Activated T-cell treated with anti-CD3 and anti-CD28 coated beads, Interleukin-2, amount 50 U/mL, for 72 hours (primary cell): ENCODE measurements at places on chromosomes 4 and X.

- no peak for DNase-seq
Measured at GRCh38 chr4:178480105-178480504, 1037.9 kb upstream of the AGA start.

- DNase-seq = no peak
Measured at GRCh38 chr4:123507376-123507775, 110.8 kb downstream of the SPRY1 start.

DNA sequence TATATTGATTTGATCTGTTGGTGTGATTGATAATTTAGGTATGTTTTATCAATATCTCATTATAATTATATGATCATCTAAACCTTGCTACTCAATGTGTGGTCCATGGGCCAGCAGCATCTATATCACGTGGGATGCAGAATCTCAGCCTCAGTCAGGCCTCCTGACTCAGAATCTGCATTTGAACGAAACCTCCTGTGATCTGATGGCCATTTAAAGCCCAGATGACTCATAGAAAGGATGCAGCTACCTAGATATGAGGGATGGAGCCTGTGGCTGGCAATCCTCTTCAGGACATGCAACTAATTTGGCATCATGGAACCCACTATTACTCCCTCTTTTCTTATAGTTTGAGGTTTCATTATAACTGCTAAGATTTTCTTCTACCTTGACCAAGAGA is 11.3 kb upstream of the CHRNA9 start:
- no peak for DNase-seq

GRCh38 chr4:67700116-67700737 is 728 bp downstream of the UBA6 start:
- DNase-seq = no peak

GRCh38 chr4:52728691-52729240 is 22.5 kb downstream of the ERVMER34-1 start:
- no peak for DNase-seq

DNA sequence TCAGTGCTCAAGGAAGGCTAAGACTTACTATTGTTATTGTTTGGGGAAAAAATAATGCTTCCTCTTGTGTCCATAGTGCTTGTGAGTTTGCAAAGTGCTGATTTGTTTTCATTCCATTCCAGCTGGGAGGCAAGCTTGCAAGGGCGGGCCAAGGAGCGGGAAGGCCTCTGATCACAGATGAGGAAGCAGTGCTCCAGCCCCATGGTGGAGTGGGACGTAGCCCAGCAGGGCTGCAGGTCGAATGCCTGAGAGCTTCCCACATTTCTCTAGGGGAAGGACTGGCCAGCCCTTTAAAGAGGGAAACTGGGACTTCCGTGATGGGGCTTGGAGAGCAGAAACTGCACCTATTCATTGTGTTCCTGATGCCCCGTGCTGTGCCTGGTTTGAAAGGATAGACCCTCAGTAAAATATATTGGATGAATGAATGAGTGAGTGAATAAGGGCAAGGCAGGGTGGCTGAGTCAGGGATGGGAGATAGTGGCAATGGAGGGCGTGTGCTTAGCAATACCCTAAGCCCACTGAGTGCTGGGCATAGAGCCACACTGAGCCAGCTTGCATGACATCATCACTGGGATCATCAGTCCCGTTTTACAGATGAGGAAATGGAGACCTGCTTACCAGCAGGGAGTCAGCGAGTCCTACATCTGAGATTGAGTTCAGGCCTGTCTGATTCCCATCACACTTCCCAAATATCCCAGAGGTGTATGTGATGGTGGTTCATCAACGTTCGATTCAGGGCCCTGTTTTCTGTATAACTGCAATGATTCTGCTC is 17.9 kb upstream of the NSG1 start:
- DNase-seq = no peak
